ENCODE measurements at places on chromosomes 6 and 20. TPM values are rescaled to one million over a fixed set of nuclear protein-coding genes. Genes with fewer than 3 reads are reported as not detected.

GRCh38 chr6:80642452-80642851 lies 536.0 kb downstream of the BCKDHB start:
- H3K4me1 ChIP-seq, result no peaks in the 10 kb centered on the region
- no peak for DNase-seq
- H3K4me3 ChIP-seq, result no peak overlapping the region
- H3K27me3 ChIP-seq, result no peaks in the 10 kb centered on the region

DNA sequence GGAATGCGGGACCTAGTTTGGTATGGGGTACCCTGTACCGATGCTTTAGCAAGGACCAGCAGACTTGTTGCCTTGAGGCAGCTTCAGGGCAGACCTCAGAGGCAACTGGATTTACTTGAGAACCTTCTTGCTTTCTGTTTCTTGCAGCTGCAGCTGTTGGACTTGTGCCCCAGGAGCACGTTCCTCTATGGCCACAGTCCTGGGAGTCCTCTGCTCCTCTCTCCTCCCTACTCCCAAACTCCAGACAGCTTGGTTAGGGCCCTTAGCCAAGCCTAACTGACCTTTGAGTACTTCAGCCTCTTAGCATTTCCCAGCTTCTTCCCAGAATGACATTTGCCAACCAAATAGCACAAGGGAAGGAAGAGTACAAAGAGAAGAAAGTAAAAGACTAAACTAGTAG lies 34.7 kb downstream of the GHRH start:
- H3K27ac ChIP-seq, result no peak overlapping the region
- no peak for DNase-seq
- H3K4me3 ChIP-seq, result no peak overlapping the region
- H3K27me3 ChIP-seq, result no peaks in the 10 kb centered on the region
- H3K36me3 ChIP-seq, result peaks cover 94% of the 10 kb centered on the region
- H3K4me1 ChIP-seq, result peaks cover 3% of the 10 kb centered on the region

DNA sequence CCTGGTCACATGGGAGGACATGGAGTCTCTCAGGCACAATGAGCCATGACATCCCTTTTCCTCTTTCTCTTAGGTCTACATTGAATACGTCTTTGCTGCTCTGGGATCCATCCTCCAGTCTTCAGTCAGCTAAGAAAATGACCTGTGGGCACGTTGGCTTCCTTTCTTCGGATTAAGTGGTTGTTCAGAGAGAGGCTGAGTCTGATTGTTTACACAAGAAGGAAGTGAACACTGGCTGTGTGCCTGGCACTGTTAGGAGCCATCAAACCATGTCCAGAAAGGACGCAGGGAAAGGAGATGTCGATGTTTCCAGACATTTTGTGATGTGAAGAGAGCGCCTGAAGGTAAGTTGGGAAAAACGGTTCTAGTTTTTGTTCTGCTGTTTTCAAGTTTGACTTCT lies 309.9 kb upstream of the CDYL start:
- no peak overlapping the region for H3K4me3 ChIP-seq
- DNase-seq, result no peak
- no peaks in the 10 kb centered on the region for H3K36me3 ChIP-seq

The IFT52 gene
- 17.7 TPM for total RNA-seq

DNA sequence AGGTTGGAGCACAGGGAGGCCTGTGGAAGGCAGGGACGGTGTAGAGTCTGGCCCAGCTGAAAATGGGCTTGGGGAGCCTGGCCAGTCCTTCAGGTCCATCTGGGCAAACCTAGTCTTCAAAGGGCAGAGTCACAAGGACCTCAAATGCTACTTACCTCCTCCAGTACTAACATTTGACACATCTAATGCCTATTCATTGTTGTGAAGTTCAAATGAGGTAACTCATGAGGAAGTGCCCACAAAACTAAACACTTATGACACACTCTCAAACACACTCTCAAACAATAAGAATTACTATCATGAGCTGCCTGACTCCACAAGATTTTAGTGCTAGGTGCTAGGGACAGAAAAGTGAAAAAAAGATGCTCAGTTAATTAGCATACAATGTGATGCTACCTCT lies 27.1 kb downstream of the DAAM2 start:
- no peak overlapping the region for H3K4me3 ChIP-seq
- peaks cover 2% of the 10 kb centered on the region for H3K27me3 ChIP-seq
- H3K4me1 ChIP-seq, result no peaks in the 10 kb centered on the region
- no peak for DNase-seq

DNA sequence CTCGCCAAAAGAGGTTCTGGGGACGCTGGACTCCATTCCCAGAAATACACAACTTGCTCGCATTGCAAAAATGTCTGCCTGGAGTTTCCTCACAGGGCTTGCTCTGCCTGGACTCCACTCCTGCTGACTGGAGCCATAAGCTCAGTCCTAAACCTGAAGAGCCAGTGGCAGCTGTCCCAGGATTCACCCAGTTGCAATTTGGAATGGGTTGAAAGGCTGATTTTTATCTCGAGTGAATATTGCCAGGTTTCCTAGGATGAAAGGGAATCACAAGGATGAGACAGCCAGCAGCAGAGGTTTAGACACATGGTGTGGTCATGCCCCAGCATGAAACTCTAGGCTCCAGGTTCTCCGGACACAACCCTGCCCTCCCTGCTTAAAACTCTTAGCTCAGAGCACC lies 223.3 kb downstream of the BMP7 start:
- DNase-seq, result no peak
- no peaks in the 10 kb centered on the region for H3K36me3 ChIP-seq
- no peaks in the 10 kb centered on the region for H3K27me3 ChIP-seq
- no peak overlapping the region for H3K27ac ChIP-seq
- H3K4me3 ChIP-seq, result no peak overlapping the region
- no peaks in the 10 kb centered on the region for H3K4me1 ChIP-seq

The PRR18 gene
- 0.14 TPM for total RNA-seq

The HLA-DQA2 gene
- total RNA-seq, result 1.0 TPM

- peaks cover 38% of the 10 kb centered on the region for H3K4me1 ChIP-seq
- no peak overlapping the region for H3K4me3 ChIP-seq
- no peak for DNase-seq
- peaks cover 7% of the 10 kb centered on the region for H3K27me3 ChIP-seq
- H3K36me3 ChIP-seq, result peaks cover 24% of the 10 kb centered on the region
- H3K27ac ChIP-seq, result no peak overlapping the region
These were observed 93.2 kb upstream of the MAN1A1 start for GRCh38 chr6:119442776-119443184.

DNA sequence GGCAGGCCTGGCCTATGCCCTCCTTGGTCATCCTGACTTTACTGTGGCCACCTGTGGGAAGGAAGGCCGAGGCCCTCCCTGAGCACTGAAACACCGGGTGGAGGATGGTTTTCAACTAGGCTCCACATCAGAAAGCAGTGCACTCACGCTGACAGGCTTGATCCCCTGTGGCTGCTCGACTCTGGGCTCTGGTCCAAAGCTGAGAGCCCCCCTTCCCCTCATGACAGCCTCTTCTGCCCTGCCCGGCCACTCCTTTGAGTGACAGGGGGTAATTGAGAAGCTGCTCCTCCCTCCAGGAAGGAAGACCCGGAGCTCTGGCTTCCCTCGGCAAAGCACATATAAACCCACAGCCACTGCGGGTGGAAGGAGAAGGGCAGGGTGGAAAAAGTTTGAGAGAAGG lies 43.6 kb downstream of the MUC22 start:
- H3K4me3 ChIP-seq, result no peak overlapping the region
- no peak overlapping the region for H3K27ac ChIP-seq
- peaks cover 3% of the 10 kb centered on the region for H3K4me1 ChIP-seq
- no peak for DNase-seq
- no peaks in the 10 kb centered on the region for H3K36me3 ChIP-seq

The IMPG1 gene
- not detected for total RNA-seq

The AIF1 gene
- 71.8 TPM for total RNA-seq

The TDRD6 gene
- not detected for total RNA-seq

DNA sequence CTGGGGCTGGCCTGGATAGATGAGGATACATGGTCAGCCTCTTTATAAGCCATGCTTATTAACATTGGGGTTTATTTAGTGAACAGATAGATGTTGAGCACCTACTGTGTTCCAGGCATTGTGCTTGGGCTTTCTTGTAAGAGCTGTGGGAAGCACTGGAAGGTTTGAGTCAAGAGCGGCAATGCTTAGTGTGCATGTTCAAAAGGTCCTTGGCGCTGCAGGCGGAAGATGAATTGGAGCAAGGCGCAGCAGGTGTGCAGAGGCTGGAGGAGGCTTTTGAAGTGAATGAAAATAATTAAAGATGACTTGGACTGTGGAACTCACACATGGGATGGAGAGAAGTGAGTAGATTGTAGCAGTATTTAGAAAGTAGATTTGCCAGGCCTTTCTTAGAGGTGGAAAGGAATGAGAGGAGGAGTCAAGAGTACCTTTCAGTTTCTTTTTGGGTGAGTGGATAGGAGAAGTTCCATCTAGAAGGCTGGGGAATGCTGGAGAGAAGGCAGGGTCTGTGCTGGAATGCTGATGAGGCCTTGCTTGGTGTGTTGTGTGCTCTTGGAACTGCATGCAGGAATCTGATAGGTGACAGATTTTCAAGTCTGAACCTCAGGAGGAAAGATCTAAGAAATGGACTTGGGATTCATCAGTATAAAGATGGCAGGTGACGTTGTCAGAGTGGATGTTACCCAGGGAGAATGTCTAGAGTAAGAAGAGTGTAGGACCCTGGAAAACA lies 26.4 kb downstream of the SNX9 start:
- H3K4me1 ChIP-seq, result peaks cover 34% of the 10 kb centered on the region
- no peak for DNase-seq
- no peak overlapping the region for H3K27ac ChIP-seq
- peaks cover 6% of the 10 kb centered on the region for H3K27me3 ChIP-seq
- H3K36me3 ChIP-seq, result peaks cover 26% of the 10 kb centered on the region

GRCh38 chr6:84653027-84653551 lies 111.3 kb downstream of the TBX18 start:
- no peak overlapping the region for H3K27ac ChIP-seq
- no peak overlapping the region for H3K4me3 ChIP-seq
- H3K27me3 ChIP-seq, result no peaks in the 10 kb centered on the region
- no peaks in the 10 kb centered on the region for H3K4me1 ChIP-seq

The AFG1L gene
- total RNA-seq, result 5.5 TPM

GRCh38 chr6:134436281-134436815 lies 118.4 kb upstream of the SGK1 start:
- peaks cover 37% of the 10 kb centered on the region for H3K4me1 ChIP-seq
- no peaks in the 10 kb centered on the region for H3K27me3 ChIP-seq
- peak overlapping the region; percentile 54 for H3K4me3 ChIP-seq

- peaks cover 5% of the 10 kb centered on the region for H3K27me3 ChIP-seq
- H3K27ac ChIP-seq, result no peak overlapping the region
- H3K4me1 ChIP-seq, result no peaks in the 10 kb centered on the region
These were observed 74.6 kb downstream of the SULF2 start for GRCh38 chr20:47710665-47711045.

GRCh38 chr6:163381118-163381756 lies 33.3 kb upstream of the QKI start:
- H3K4me3 ChIP-seq, result no peak overlapping the region
- no peak overlapping the region for H3K27ac ChIP-seq
- no peaks in the 10 kb centered on the region for H3K4me1 ChIP-seq
- no peaks in the 10 kb centered on the region for H3K36me3 ChIP-seq
- H3K27me3 ChIP-seq, result no peaks in the 10 kb centered on the region
